AG20443 (cell line): ENCODE measurements at places on chromosomes 2 and 18.

- peak; percentile 41 for DNase-seq
Measured at GRCh38 chr2:46490521-46491141, 11.3 kb downstream of the TMEM247 start.

DNA sequence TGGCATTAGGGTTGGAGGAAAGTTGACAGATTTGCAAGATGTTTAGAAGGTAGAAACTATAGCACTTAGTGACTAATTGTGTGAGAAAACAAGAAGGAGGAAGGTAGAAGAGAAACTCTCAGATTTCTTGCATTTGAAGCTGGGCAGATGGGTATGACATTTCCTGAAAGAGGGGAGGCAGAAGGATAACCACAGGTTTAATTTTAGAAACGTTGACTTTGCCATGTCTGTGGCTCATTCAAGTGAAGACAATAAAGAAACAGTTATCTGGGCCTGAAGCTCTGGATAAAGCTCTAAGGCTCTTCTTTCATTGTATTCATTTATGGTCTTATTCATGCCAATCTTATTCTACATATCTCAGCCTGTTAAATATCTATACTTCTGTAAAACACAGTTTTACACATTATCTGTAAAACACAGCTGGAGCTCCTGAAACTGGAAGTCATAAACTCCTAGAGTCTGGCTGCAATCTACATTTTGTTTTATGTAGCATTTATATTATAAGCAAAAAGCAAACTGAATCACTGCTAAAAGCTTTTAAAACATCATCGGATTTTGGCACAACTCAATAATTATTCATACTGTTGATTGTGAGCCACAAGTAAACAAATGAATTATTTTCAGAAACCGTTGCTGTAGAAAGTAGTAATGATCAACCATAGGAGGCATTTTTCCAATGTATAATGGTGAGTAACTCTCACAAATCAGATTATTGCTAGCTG, 138.5 kb downstream of the RIT2 start:
- no peak for DNase-seq

DNA sequence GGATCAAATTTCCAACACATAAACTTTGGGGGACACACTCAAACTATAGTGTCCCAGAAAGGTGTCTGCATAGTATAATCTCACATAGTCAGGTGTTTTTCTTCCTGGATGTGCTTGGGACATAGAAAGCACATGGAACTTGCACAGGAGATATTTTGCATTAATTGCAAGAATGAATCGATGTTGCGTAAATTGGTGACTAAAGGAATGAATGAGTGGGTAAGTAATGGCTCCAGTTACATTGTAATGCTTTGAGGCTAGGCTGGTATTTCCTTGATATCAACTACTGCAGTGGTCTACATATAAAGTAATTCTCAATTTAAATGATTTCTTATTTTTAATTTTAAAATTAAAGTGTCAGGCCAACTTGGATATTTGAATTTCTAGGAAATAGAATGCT, 53.4 kb downstream of the SH3RF3 start:
- no peak for DNase-seq

DNA sequence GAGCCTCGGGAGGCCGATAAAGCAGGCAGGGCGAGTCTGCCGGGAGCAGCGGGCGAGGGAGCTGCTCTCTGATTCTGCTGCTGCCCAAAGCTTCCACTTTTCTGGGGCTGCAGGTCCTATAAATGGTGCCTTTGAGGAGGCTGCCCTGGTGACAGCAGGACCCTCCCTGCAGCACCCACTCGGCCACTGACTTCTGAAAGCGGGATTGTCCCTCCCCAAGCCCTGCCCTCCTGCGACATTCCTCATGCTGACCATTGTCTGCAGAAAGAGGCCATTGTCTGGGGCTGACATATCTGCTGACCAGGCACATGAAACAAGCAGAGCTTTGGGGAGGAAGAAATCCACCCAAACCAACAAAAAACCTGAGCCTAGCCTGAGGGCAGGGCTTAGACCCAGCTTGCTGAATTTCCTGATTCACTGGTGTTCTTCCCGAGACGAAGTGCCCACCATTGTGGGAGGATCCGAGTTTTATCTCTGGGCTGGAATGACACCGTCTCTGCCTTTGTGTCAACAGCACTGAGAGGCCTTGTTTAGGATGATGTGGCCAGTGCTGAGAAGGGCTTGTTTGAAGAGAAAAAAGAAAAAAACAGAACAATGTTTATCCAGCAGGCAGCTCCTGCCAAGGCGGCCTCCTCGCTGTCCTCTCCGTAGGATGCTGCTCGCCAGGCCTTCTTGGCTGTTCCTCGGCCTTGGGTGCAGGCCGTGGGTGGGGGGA, 129.7 kb downstream of the MYCN start:
- no peak for DNase-seq

DNA sequence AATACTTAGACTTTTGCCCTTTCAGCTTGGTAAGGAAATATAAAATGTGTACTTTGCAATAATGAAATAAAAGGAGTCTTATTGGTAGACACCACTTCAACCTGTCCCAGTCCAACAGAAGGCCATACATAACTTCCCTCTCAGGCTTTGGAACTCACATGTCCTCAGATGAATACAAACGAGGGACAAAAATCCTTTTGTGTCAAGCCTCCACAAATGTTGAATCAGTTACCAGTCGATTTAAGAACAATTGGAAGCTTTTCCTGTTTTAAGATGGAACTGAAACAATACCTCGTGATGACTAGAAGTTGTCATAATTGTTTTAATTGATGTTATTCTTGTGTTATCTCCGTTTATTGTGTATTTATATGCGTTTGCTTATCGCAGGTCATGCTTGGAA, 385.1 kb upstream of the POU3F3 start:
- DNase-seq = no peak

- DNase-seq = peak; percentile 44
Measured at GRCh38 chr2:150211164-150211631, 276.3 kb downstream of the RND3 start.

DNA sequence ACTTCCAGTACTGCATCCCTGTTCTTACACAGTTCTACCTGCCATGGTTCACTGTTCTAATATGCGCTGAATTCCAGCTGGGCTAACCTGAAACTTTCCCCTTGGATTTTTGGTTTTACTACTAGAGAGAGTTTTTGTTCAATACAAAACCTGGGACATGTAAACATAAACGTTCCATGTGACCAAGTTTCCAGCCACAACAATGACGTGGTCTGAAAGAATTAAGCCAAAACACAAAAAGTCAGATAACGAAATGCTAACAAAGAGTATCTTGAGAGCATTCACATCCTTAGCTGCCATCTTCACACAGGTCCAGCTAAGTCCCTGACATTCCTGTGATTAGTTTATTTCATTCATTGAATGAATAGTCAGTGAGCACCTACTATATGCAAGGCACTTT, 467.0 kb upstream of the PKDCC start:
- DNase-seq = no peak

DNA sequence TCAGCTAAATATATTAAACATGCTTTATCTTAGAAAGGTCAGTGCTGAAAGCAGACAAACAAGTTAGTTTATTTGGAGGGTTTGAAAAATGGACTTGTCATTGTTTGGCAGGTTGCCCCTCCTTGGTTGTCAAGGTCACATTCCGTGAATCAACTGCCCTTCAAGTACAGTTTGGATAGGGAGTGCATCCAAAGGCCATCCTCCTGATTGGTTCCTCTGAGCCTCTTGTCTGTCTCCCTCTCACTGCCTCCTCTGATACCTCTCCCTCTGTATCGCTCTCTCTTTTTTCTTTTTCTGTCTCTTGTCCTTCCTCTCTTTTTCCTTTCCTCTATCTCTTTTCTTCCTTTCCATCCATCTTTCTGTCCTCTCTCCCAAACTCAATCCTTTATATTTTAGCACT, 5.4 kb downstream of the ITGAV start:
- DNase-seq = no peak

- no peak for DNase-seq
Measured at GRCh38 chr2:27965841-27966240, 75.3 kb downstream of the BABAM2 start.

DNA sequence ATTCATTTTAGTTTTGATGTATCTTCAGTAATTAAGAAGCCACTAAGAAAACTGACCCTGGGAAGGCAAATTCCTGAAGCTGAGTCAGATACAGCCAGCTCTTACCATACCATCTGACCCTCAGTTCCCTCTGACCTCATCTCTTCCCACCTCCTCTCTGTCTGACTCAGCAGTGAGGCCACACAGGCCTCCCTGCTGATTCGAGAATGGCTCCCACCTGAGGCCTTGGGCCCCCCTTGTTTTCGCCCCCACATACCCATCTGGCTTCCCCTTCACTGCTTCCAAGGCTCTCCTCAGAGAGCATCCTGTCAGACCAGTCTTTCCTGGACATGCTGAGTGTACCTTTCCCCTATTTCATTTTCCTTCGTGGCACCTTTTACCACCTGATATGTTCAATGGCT, 71.0 kb upstream of the CYP1B1 start:
- peak; percentile 93 for DNase-seq

GRCh38 chr2:44237221-44237620, 38.1 kb upstream of the SLC3A1 start:
- DNase-seq = no peak

- DNase-seq = no peak
Measured at GRCh38 chr2:181672255-181673008, 7.9 kb downstream of the NEUROD1 start.

DNA sequence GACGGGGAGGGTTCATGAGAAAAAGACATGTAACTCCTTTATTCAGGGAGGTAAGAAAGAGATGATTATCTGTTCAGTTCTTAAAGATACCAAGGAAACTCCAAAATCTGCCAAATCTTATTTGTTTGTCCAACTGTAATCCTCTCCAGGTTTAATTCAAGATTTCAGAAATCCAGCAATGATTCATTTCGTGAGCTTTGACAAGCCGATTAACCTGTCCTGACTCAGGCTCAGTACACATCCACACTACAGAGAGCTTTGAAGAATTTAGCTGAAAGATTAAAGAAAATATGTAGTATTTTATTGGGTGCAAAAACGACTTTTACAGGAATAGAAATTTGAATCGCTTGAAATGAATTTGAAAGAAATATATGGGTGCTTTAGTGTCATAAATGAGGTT, 1.1 kb downstream of the SPAG16 start:
- DNase-seq = no peak

DNA sequence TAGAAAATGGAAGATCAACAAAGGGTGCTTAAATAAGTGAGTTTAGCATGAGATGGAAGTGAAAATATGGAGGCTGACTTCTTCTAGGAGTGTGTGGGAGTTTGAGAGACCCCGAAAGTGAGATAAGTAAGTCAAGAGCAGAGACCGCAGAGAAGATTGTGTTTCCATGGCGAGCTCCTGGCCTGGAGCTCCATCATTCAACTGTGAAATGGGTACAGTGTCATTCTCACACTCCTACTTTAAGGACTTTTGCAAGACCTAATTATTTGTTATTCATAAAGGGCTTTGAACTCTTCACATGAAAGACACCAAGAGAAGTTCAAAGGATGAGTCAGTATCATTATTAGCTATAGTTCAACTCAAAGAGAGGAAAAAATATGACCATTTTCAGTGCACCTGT, 134.2 kb upstream of the PIK3C3 start:
- DNase-seq = no peak

DNA sequence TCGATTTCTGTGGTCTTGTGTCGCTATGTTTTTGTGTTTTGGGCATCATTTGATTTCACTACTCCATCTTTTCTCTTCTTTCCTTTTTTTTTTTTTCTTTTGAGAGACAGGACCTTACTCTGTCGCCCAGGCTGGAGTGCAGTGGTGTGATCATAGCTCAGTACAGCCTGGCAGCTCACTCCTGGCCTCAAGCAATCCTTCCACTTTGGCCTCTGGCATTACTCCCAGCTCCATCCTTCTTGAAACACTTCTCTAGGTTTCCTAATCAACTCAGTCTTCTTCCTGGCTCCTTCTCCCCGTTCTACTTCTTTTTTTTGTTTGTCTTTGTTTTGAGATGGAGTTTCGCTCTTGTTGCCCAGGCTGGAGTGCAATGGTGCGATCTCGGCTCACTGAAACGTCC, 26.5 kb downstream of the TCF23 start:
- no peak for DNase-seq

GRCh38 chr2:184814421-184814820, 216.1 kb downstream of the ZNF804A start:
- DNase-seq = no peak

- no peak for DNase-seq
Measured at GRCh38 chr2:151971301-151972051, 127.4 kb downstream of the CACNB4 start.

GRCh38 chr2:237517163-237517562, 30.1 kb downstream of the MLPH start:
- no peak for DNase-seq

DNA sequence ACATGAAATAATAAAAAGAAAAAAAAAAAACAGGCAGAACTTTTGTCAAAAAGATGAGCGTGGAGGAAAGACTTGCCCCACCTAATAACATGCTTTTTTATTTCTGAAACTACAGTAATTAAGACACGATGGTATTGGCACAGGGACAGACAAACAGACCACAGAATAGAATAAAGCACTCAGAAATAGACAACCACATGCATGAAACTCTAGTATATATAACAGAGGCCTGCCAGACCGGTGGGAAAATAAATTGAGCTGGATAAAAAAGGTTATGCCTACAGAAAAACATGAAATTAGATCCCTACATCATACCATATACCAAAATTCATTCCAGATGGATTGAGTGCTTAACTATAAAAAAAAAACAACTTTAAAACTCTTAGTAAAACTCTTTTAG, 163.1 kb downstream of the NRP2 start:
- DNase-seq = no peak

GRCh38 chr18:13376841-13377351, 158.3 kb downstream of the LDLRAD4 start:
- no peak for DNase-seq

DNA sequence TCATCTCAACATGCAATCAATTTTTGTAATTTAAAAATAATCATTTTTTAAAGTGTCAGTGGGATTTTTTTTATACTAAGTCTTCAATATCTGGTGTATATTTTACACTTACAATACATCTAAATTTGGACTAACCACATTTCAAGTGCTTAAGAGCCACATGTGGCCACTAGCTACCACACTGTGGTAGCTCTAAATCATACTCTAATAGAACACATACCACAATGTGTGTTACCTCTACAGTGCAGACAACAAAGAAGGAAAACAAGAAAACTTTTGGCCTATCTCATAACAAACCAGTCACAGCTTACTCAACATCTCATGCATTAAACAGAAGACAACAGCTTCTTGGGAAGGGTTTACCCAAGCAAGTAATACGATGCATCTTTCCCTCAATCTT, 24.5 kb downstream of the PIAS2 start:
- no peak for DNase-seq

DNA sequence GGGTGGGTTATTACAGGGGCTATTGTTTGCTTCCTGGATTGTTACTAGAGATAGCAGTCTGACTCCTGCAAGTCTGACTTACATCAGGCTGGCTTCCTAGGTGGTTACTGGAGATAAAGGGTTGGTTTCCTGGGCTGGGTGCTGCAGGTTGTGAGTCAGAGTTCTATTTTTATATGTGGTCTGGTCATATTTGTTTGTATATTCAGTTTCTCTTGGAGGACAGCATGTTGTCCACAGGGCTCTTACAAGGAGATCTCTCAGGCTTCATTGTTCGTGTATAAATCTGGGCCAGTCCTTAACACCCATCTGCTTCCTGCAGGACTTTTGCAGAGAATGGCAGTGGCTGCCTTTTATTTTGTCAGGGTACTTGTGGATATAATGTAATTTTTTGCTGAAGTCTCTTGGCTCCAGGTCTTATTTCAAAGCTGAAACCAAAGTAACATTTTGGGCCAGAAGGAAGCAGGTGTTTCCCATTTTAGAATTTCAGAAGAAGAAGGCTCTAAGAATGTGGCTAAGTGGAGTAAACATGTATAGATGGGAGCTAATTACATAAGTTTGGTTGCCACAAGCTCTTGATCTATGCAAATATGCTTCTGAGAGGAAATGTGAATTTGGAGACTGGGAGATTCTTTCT, 65.9 kb upstream of the SLC16A14 start:
- DNase-seq = peak; percentile 32
